ENCODE measurements at places on chromosomes 11 and 22. TPM values are rescaled to one million over a fixed set of nuclear protein-coding genes. Genes with fewer than 3 reads are reported as not detected.

- no peak for DNase-seq
These were observed 401.7 kb downstream of the TENM4 start for GRCh38 chr11:79039122-79039521.

The OR4D9 gene
- not detected for total RNA-seq

DNA sequence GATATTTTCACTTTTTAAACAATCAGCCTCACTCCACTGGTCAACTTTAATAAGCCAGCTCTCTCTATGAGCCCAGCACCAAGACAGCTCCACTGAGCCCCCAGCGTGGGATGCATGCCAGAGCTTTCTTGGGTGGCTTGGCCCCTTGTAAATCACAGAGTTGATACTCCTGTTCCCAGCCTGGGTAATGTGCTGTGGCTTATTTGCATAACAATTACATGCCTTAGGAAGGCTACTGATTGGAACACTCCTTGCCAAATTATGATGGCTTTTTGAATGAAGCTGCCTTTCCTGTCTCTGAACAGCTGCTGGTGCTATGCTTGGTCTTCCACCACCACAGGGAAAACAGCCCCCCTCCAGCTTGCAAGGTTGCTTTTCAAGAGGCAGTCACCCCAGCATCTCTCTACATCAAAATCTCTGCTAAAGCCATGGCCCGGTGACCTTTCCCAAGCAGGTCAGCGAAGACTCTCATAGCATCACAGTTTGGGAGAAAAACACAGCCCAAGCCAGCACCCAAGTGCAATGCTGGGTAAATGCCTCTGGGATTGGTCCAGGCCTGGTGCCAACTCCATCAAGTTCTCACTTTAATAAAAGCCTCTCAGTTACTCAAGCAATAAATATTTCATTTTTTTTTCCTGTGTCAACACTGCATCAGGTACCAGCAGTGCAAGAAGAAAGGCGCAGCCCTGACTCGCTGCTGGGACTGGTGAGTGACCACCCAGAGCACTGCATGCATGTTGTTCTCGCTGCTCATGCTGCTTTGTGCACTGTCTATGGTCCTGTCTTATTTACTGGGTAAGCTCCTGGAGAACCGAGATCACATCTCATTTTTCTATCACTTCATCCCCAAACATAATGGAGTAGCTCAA is 549.3 kb downstream of the OPCML start:
- no peak for DNase-seq

DNA sequence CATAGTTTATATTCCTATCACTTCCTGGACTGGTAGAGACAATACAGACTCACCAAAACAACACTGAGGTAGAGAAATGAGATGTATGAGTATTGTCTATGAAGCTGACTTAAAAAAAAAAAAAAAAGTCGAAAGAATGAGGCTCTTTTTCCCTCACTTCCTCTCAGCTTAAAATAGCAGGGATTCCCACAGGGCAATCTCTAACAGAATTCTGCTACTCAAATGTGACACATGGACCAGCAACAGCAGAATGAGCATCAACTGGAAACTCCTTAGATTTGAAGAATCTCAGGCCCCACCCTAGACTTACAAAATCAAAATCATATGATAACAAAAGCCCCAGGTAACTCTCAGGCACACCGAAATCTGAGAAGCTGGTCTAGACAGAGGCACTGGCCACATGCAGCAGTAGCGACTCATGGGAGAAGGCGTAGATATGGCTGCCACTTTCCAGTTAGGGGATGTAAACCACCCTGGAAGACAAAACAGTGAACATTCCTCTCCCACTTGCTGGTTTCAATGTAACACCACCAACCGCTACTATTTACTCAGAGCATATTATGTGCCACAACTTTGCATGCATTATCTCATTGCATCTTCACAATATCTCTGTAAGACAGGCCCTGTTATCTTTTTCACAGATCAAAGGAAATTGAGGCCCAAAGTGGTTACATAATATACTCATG is 128.0 kb downstream of the RBFOX2 start:
- DNase-seq: no peak

DNA sequence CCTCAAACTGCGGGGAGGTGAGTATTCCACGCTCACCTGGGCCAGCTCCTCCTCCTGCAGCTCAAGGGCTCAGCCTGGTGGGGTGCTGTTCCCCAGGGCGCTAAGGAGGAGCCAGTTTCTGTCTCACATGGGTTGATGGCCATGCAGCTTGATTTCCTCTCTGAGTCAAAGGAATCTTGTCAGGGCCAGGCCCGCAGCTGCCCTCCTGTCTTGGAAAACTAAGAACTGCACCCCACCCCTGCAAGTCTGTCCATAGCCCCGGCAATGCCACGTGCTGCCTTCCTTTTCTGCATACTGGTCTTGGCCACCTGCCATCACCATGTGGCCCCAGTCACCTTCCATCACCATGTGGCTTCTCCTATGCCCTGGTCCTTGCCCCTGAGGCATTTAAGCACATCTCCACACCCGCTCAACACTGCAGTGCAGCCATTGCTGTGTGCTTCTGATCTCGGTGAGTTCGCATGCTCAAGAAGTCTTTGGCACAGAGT is 35.2 kb upstream of the CLDN5 start:
- DNase-seq: no peak

The KCNE3 gene
- not detected for total RNA-seq

The SBF2 gene
- total RNA-seq: 7.9 TPM

The MMP1 gene
- not detected for total RNA-seq

The DBX1 gene
- not detected for total RNA-seq

The PAFAH1B2 gene
- total RNA-seq: 78.7 TPM

GRCh38 chr11:18790883-18791206 is 753 bp downstream of the PTPN5 start:
- DNase-seq: no peak

GRCh38 chr22:20673295-20674195 is 100.4 kb upstream of the SERPIND1 start:
- no peak for DNase-seq

DNA sequence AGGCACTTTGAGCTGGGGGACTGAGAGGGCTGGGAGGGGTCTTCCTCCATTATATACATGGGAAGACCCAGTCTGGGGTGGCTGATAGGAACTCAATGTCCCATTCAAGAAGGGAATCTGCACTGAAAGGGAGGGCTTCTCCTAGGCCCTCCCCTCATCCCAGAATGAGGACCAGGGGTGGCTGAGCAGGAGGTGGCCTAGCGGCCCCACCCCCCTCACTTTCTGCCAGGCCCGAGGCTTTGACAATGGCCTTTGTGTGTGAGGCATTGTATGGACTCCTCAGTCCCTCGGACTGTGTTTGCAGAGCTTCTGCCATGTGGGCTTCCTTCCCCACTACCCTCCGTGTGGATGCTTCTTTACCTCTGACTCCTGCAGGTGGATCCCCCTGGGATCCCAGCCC is 65.7 kb downstream of the NECTIN1 start:
- DNase-seq: no peak
